ENCODE measurements at places on chromosomes 5 and 9.

GRCh38 chr5:122907276-122907675 is 61.9 kb downstream of the SNX24 start:
- no peak for DNase-seq

DNA sequence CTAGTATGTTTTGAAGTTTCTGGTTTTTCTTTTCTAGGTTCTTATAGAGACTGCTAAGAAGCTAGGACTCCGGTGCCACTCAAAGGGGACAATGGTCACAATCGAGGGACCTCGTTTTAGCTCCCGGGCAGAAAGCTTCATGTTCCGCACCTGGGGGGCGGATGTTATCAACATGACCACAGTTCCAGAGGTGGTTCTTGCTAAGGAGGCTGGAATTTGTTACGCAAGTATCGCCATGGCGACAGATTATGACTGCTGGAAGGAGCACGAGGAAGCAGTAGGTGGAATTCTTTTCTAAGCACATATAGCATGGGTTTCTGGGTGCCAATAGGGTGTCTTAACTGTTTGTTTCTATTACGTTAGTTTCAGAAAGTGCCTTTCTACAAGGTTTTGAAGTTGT is 52.2 kb downstream of the MTAP start:
- no peak for DNase-seq

DNA sequence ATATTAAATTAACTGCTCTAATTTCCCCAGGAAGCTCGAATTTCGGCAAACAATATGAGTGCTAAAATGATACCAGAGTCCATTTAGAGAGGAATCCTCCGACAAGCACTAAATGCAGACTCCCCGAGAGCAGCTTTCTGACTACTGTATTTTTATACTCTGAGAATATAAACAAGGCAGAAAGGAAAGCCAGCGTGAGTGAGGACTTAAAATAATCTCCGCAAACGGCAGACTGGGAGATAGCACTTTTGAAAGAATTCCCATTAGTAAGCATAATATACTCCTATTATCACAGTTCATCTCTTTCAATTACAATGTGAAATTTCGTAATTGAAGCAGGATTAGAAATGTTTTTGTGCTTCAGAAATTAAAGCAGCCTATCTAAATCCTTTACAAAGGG is 269.4 kb upstream of the PANK3 start:
- no peak for DNase-seq

GRCh38 chr9:94557376-94557775 is 2.5 kb downstream of the PCAT7 start:
- DNase-seq: no peak

- no peak for DNase-seq
Observed at GRCh38 chr9:94212091-94212490, 47.0 kb upstream of the ZNF169 start.

DNA sequence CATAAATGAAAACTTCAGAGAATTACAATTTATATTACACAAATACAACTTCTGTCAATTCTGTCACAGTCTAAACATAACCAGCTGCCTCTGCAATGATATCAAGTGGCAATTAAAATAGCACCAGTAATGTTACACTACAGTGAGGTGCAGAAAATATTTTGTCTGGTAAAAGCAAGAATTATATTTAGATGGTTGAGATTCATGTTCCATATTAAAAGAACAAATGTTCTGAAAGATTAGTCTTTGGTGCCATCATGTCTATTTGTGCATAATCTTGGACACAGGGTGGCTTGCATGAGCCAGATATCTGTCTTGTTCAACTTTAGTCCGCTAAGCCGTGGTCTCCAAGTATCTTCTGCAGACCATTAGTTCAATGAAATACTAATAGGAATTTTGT is 29.0 kb upstream of the PRR16 start:
- no peak for DNase-seq

DNA sequence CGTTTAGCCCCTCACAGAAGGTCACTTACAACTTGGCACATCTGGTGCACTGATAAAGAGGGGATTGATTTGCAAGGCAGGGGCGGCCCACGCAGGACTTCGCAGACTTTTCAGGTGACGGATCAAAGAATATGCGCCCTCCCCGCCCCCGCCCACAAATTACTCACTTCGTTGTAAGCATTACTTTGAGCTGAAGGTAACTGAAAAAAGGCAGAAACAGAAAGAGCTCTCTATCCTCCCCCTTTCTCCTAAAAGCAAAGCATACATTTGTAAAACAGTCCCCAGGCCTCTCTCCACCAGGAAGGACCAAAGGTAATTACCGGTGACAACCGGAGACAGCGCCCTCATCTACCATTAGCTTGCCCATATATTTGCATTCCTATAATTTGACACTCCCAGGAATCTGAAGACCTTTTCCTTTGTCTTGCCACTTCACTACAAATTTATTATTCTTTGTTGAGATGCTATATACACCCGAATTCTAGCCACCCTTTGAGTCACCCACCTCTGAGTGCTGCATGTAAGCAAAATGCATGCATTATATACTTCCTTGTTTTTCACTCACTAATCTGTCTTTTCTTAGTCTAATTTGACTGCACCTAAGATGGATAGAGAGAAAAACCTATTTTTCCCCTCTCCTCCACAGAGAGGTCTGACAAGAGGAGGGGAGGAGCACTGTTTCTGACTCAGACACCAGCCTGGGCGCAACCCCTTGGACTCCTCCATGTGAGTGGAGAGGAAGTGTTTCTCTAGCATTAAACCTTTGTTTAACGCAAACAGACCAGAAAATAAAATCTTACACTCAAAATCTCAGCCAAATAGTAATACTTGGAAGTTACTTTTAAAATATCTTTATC is 74.7 kb upstream of the SPIN1 start:
- DNase-seq: no peak

- DNase-seq: peak; percentile 84
Observed at GRCh38 chr9:81665322-81665871, 23.9 kb downstream of the TLE1 start.

All from DMS79 (cell line).